ENCODE measurements at places on chromosomes 6 and 20.

DNA sequence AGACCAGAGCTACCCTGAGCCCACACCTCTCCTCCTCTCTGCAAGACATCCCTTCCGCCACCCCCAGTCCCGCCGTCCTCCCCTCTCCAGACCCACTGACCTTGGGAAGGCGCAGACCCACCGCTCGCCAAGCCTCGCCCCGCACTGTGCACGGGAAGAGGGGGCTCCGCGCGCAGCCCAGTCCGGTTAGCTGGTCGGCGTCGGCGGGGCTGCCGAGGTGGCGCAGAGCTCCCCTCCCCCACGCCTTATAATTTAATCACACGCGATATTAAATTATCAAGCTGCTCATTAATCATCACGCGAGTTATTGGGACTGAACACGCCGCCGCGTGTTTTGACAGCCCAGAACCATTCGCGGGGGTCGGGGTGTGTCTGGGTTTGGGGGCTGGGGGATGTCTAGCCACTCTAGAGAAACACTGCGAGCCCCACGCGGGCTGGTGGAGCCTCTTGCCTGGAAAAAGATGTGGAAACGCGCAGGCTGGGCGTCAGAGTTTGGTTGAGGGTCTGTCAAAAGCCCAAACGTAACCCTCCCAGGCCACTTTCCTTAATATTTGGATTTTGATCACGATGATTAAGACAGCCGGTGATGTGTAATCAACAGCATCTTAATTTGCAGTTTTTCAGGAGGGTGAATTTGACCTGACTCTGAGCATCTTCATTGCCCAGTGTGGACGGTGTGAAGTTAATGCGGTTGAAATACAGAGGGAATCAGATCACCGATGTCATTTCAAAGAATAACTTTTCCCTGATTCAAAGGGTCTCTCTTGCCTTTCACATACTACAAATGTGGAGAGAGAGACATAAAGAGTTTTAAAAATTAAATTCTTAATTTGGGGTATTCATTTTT is at the start of gene LINC00237:
LINC00237 (minus strand) TSS at position 188 of the 847 bp plus-strand sequence.
- no peak for DNase-seq

GRCh38 chr6:152380993-152381898 is 255.9 kb downstream of the SYNE1 start:
- no peak for DNase-seq

DNA sequence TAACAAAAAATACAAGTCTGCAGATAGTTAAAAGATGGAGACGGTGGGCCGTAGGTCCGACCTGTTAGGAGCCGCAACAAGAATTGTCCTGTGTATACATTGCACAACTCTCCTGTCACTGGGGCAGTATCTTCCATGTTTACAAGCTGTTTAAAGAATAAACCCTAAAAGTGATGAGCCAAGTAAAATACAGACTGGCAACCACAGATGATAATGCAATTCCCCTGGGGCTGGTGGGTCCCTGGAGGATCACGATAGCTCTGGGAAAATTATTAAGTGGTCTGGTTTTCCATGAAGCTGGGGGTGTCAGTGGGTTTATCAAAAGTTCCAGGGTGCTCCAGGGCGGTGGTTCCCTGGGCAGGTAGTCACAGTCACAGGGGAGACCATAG is 8.1 kb upstream of the FAM50B start:
- DNase-seq: no peak

DNA sequence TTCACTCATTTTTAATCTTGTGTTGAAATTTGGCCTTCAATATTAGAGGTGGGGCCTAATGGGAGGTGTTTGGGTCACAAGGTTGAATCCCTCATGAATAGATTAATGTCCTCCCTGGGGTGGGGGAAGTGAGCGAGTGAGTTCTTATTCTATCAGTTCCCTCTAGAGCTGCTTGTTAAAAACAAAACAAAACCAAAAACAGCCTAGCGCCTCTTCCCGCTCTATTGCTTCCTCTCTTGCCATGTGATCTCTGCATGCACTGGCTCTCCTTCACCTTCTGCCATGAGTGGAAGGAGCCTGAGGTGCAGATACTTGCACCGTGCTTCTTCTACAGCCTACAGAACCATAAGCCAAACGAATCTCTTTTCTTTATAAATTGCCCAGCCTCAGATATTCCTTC is 89.6 kb upstream of the SLC35F1 start:
- DNase-seq: no peak

- DNase-seq: peak; percentile 37
Observed at GRCh38 chr6:157143171-157143889, 180.0 kb downstream of the TMEM242 start.

GRCh38 chr20:57788936-57789613 is 79.3 kb upstream of the PMEPA1 start:
- no peak for DNase-seq

DNA sequence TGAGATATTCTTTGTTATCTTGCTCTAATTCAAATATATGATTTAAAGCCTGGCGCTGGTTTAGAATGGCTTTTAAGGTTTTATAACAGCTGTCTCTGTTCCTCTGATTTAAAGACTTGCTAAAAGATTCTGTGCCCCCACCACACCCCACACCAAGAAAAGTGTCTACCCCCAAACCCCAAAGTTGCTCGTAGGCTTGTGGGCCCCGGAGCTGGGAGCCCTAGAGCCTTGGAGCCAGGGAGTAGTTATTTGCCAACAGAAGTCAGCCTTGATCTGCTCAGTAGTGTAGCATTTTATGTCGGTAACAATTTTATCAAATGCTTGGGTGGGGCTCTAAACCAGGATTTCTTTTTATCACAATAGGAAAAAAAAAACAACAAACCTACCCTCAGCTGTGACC is 105.2 kb upstream of the TRAF3IP2 start:
- no peak for DNase-seq

GRCh38 chr20:47843886-47844567 is 58.7 kb upstream of the SULF2 start:
- DNase-seq: no peak

DNA sequence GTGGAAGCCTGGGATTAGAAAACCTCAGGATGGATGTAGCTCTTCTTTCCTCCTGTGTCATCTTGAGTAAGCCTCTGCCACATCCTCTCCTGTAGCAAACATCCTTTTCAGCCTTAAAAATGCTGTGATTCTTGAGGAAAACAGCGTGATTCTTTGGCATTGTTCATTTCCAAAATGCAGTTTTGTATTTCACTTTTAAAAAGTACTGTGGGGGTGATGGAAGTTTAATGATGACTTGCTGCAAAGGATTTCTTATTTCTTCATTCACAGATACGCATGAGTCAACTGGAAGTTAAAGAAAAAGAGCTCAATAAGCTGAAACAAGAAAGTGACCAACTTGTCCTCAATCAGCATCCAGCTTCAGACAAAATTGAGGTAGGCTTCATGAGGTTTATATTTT is 23.9 kb upstream of the SNRNP48 start:
- no peak for DNase-seq

DNA sequence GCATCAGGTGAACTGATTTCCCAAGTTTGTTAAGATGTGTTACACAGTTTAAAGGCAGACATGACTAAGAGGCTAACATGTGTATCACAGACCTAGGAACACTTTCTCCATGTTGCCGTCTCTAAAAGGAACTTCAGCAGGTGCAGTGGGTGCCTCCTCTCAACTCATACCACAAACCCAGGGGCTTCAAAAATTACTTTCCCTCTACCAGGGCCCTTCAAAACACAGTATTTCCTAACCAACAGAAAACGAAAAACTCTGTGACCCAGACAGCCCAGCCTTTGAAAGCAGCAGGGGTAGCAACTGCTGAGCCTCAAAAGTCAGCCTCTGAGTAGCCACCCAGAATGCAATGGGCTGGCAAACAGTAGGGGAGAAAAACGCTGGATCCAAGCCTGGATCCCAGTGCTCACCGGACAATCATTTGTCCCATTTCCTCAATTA is 28.5 kb downstream of the B4GALT5 start:
- no peak for DNase-seq

DNA sequence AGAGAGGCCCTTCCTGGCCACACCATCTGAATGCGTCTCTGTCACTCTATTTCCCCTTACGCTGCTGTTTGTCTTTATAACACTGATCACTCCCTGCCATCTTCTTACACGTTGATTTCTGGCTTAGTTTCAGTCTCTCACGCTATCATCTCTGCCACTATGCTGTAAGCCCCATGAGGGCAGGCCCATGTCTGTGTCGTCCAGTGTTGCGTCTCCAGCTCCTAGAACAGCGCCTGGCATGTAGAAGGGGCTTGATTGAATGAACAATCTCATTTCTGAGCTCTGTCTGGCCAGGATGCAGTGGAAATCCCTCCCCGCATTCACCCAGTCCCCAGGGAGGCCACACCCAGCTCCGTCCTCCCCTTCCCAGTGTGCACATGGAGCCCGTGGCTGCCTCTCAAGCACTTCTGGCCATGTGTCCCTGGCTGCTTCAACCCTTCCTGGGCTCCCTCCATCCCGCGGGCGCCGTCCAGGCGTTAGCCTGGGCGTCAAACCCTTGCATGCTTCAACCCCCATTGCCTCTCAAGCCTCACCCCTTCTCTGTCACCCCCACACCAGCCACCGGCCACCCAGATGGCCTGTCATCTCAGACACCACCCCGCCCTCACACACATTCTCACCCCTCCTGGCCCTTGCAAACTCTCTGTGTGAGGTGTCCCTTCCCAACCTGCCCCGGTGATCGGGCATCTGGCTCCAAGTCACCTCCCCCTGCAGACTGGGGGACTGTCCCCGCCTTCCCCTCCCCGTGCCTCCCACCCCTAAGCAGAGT is 71.1 kb downstream of the SRC start:
- DNase-seq: no peak

- no peak for DNase-seq
Observed at GRCh38 chr6:39885691-39886090, 48.6 kb downstream of the MOCS1 start.

DNA sequence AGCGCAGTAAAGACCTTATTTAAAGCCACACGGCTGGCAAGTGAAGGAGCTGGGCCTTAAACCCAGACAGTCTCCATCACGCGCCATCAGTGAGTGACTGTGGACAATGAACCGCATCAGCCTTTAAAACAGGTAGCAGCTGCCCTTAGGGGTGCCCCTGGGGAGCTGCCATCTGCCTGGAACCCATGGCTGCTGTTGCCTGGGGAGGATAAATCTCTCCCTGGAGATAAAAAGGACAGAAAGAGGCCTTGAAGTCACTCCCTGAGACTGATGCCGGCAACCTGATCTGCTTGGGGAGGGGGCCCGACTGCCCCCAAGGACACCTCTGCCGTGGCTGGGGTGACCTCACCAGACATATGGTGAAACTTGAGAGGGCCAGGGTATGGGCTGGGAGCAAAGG is 73.5 kb downstream of the PREX1 start:
- no peak for DNase-seq

DNA sequence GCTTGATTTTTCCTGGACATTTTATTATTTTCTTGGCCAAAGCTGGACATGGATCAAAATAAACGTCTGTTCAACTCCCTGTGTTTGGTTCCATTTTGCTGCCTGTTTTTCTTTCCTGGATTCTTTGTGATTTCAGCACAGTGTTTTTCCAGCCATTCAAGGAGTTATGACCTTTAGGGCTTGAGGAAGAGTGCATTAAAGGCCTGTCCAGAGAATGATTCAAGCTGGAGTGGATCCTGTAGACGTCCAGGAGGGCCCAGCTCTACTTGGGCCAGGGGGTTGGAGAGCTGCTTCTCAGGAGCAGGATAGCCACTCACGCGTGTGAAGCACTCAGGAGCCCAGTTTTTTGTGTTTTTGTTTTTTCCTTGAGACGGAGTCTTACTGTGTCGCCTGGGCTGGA is 56.5 kb upstream of the IER3 start:
- no peak for DNase-seq

- DNase-seq: no peak
Observed at GRCh38 chr6:26264547-26264946, 100.5 kb upstream of the BTN3A2 start.

- DNase-seq: no peak
Observed at GRCh38 chr20:49367113-49367512, 89.3 kb upstream of the ZNFX1 start.

GRCh38 chr6:11232770-11233626 is 530 bp upstream of the NEDD9 start:
- DNase-seq: no peak

- no peak for DNase-seq
Observed at GRCh38 chr6:101465863-101466262, 72.4 kb downstream of the GRIK2 start.

DNA sequence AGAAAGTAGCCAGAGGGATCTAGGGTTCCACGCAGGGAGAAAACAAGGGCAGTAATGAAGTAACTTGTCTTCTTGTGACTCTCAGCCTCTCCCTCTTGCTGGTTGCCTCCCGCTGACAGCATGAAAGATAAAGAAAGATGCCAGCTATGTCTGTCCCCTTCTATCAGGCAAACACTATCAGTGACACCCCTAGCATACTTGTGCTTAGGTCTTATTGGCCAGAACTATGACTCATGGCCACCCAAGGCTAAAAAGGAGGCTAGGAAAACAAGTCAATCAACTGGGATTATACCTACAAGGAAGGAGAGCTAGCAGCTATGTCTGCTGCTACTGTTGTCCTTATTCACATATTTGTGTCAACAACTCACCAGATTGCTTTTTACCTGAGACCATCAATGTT is 206.8 kb upstream of the SOX4 start:
- DNase-seq: no peak

GRCh38 chr6:158897236-158897635 is 78.1 kb upstream of the EZR start:
- DNase-seq: no peak

GRCh38 chr20:54576518-54576917 is 101.1 kb downstream of the DOK5 start:
- DNase-seq: no peak

Measured in CD4-positive, alpha-beta T cell treated with Interleukin-15 for 1 hour (primary cell).